SK-N-SH treated with all-trans-retinoic acid at 6 μM for 48 hours (cell line): ENCODE measurements at places on chromosomes 11 and 22.

DNA sequence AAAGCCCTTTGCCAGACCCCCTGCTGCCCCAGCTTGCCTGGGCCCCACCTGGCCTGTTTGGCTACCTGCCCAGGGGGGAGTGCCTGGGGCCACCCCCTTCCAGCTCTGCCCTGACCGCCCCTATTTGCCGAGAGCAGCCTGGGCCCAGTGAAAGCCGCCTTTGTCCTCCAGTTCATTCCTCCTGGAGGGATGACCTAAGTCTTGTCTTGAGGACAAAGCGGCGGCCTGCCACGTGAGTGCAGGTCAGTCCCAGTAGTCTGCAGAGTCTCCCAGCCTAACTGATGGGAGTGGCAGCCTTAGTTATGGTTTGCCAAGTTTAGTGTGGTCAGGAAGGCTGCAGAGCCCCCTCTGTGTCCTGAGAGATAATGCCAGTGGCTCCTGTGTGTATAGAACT, 115.9 kb upstream of the CRYBB3 start:
- ATAC-seq, result no peak

DNA sequence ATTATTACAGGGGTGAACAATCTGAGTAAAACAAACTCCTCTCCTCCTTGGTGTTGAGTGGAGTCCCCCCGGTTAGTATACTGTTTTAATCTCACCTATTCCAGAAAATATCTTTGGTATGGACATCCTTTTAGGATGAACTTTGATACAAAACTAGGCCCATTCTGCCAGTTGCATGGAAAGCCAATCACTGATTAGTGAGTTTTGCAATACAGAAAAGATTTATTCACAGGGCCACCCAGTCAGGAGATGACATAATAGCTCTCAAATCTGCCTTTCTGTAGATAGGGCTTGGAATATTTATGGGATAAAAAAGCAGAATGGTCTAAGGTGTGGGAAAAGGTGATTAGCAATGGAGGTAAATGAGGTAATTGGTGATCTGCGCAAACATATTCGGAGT, 30.3 kb upstream of the SLC22A25 start:
- ATAC-seq, result no peak

GRCh38 chr11:134714021-134714656, 302.1 kb upstream of the B3GAT1 start:
- no peak for ATAC-seq

- ATAC-seq, result peak; percentile 46
Observed at GRCh38 chr11:60924906-60925853, 920 bp downstream of the TMEM132A start.

- peak; percentile 4; the same call in 2 of the 3 replicates for ATAC-seq
Observed at GRCh38 chr11:111792955-111793500, 26.8 kb upstream of the PPP2R1B start.

GRCh38 chr11:35257281-35257680, 118.3 kb downstream of the CD44 start:
- ATAC-seq, result no peak

DNA sequence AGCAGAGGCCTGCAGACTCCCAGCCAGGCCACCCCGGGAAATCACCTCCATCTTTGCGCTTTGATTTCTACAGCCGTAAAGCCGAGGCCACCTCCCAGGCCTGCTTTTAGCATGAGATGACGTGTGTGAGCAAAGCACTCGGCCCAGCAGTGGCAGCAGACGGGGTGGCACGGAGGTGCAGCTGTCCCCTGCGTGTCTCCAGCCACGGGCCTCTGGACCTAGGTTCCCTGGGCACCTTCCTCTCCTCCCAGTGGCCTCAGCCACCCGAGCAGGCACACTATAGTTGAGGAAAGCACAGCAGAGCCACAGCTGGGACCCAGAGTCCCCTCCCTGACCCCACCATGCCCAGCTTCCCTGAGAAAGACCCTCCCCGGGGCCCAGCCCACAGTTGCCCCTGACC, 15.9 kb downstream of the GNAZ start:
- ATAC-seq, result no peak

GRCh38 chr22:31870890-31871289, 73.4 kb upstream of the YWHAH start:
- no peak for ATAC-seq

- ATAC-seq, result peak; percentile 93
Observed at GRCh38 chr11:19232910-19233503, 7.7 kb downstream of the E2F8 start.

- ATAC-seq, result no peak
Observed at GRCh38 chr22:43363315-43364168, 20.4 kb upstream of the SCUBE1 start.

- ATAC-seq, result no peak
Observed at GRCh38 chr11:42043312-42043711, 583.9 kb upstream of the LRRC4C start.

GRCh38 chr22:19152942-19153883, 3.1 kb upstream of the GSC2 start:
- ATAC-seq, result no peak

- ATAC-seq, result peak; percentile 92
Observed at GRCh38 chr11:1693327-1694063, 3.5 kb upstream of the KRTAP5-6 start.

GRCh38 chr22:48084041-48084728, 1321.7 kb downstream of the TBC1D22A start:
- ATAC-seq, result no peak

DNA sequence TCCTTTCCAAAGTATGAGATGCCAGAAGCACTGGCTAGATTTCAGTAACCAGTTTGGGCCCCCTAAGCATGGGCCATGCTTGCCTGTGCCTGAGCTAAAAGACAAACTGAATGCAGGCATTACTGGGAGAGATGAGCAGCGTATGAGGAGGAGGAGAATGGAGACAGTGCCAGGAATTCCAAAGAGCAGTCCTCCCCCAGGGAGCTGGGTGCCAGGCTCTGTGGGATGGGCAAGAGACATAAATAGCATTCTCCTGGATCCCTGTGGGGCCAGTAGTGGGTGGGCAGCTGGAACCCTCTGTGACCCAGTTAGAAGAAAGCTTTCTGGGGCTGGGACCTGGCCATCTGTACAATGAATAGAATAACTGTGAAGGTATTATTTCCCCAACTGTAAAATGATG, 235.6 kb downstream of the KCNA4 start:
- ATAC-seq, result no peak

DNA sequence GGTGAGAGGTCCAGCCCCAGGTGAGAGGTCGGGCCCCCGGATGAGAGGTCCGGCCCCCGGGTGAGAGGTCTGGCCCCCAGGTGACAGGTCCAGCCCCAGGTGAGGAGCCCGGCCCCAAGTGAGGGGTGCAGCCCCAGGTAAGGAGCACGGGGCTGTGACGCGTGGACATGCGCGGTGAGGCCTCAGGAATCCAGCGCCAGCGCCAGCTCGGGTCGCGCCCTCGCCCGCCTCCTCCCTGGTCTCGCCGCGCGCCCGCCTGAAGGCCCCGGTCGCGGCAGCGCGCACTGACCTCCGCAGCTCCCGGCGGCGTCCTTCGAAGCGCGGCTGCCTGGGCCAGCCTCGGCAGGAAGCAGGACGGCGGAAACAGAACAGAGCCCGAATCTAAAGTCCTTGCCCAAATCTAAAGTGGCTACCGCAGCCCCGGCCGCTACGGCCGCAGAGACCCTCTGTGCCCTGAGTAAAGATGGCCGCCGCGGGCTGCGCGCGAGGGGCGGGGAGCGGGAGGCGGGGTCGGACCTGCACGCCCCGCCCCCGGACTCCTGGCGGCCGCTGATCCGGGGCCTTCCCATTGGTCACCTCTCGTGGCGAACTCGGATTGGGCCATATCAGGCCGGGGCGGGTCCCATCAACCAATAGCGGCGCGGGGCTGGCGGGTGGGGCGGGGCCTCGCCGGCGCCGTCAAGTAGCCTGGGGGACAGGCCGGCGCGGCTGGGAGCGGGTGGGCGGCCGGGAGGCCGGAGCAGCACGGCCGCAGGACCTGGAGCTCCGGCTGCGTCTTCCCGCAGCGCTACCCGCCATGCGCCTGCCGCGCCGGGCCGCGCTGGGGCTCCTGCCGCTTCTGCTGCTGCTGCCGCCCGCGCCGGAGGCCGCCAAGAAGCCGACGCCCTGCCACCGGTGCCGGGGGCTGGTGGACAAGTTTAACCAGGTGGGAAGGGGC, at the start of the genes ALG12 and CRELD2:
ALG12 (minus strand) TSS at position 465 of the 937 bp plus-strand sequence. CDS start 4,673 bp downstream, outside the sequence.
CRELD2 (plus strand) TSS at position 661 of the 937 bp plus-strand sequence; CDS start at position 797, 136 bp downstream.
- ATAC-seq, result peak; percentile 97

DNA sequence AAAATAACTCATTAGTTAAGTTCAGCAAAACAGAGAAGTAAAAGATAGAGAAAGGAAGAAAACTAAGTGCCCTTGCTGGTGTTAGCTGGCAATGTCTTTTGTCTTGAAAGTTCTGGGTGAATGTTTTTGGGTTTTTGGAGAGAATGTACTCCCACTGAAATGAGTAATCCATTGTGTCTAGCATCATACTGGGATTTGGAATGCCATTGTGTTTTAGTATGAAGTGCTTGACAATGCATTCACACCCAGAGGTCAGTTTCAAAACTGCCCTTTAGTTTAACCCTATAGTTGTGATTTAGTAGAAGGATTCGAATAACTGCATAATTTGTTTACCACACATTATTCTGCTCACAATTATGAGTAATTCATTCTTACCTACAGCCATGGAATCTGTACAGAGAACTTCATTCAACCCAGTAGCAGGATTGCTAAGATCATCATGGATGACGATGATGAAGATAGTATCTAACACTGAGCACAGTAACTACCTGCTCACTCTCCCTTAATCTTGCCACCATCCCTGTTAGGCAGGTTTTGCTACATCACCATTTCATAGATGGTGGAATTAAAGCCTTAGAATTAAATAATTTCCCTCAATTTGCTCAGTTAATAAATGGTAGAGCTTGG, 33.9 kb downstream of the MAML2 start:
- no peak for ATAC-seq

DNA sequence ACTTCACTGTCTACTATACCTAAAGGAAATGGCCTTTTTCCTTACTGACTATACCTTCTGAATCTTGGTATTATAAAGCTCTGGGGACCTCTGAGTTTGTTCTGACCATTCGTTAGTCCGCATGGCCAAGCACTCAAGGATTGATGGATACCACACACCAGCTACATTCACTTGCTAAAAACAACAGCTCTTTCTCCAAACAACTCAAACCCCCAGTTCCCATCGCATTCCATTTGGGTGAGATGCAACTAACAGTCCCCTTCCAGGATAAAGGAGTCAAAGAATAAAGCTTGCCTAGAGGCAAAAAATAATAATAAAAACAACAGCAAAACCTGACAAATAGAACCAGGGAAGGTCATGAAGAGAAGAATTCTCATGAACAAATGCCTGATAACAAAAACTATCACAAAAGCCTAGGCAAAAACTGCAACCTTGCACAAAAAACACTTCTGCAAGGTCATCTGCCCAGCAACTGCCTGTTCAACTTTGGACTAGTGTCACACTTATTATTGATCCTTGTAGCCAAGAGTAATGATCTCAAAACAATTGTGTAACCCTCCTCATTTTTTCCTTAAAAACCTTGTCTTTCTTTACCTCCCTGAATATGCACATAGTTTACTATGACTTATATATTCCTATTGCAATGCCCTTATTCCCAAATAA, 139.0 kb upstream of the GUCY1A2 start:
- no peak for ATAC-seq

DNA sequence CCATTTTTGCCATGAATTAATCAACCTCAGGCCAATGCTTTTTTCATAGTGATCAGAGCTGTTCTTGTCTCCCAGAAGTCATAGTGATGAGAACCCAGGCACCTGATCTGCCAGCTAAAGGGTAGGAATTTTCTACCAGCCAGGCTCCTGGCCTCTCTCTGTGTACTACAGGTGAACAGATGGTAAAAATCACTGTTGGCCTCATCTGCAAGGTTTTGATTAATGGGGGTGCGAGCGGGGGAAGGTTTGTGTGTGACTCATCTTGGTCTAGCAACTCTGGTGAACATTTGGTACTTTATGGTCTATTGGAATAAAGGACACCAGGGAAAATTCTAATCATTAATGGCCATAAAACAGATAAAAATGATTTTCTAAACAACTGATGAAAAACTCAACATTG, 14.4 kb upstream of the APOL4 start:
- no peak for ATAC-seq

DNA sequence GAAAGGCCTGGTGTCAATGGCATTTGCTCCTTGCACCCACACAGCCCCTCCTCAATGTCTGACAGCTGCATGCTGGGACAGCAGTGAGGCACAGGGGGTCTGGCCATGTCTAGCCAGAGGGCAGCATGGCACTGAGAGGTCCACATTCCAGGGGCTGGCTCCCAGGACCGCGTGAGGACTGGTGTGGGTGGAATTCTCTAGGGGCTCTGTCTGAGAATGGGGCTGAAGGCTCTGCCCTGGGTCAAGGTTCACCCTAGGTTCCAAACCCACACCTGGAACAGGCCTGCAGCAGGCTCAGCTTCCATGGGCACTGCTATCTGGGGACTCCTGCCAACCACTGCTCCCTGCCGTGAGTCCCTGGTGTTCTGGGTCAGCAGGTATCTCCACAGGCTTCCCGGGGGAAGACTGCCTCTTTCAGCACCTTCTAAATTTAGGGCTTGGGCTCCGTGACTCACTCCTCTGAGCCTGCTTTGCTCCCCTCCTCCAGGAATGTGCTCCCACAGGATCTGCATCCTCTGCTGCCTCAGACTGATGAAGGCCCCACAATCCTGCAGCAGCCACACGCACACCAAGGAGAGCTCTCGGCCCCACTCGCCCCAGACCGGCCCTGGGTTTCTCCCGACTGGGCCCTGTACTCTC, 4.2 kb downstream of the STARD10 start:
- ATAC-seq, result no peak

DNA sequence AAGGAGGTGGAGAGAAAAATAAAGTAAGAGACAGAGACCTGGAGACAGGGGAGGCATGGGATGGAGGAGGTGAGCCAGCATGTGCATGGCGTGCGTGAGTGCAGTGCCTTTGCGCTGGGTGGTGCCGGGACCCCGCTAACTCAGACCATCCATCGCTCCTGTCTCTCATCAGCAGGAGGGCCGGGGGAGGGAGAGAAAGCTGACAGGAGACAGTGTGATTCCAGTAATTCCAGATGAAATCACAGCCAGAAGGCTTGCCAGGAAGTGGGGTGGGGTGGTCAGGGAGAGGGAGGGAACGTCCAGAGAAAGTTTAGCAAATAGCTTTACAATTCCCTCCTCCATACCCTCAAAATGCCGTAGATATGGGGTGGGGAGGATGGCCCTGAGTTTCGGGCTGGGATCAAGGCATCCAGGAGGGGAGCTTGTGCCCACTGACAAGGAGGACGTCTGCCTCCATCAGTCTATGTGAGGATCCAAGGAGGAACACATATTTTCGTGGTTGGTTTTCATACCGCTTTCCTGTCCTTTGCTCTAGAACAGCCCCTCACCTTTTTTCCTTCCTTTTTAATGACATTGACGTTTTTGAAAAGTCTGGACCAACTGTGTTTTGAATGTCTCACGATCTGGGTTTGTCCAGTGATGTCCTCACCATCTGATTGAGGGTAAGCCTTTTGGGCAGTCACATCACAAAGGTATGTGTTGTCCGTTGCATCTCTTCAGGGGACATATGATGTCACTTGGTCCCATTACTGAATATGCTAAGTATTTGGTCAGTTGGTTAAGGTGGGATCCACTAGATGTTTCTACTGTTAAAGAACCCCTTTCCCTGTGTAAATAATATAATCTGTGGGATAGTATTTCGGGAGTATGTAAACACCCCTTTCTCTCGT, 567.3 kb downstream of the MIAT start:
- ATAC-seq, result peak; percentile 68

GRCh38 chr22:46900549-46900948, 138.1 kb downstream of the TBC1D22A start:
- no peak for ATAC-seq

- peak; percentile 64 for ATAC-seq
Observed at GRCh38 chr11:19241260-19242178, 774 bp upstream of the E2F8 start.
